Iris pigment epithelial cell (primary cell): ENCODE measurements at places on chromosomes 7 and 10.
A peak's percentile ranks its signal among the peaks of the same experiment; 100 is the strongest.

- DNase-seq: no peak
Measured at GRCh38 chr7:68148440-68148839, 1151.8 kb downstream of the TYW1 start.

GRCh38 chr10:122648599-122649428 lies 50.8 kb downstream of the C10orf120 start:
- peak; percentile 35 for DNase-seq

DNA sequence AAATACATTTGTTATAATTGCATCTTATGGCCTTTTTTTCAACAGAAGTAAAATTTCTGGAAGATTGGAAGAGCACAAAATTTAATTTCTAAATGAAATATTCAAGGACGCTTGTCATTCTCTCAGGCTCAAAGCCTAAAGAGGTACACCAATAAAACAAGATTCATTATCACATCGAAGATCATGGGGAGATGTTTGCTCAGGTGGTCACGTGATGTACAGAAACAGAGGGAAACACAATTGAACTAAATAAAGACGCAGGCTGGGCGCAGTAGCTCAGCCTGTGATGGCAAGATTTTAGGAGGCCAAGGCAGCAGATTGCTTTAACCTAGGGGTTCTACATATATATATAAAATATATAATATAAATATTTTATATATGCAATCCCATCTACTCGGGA lies 37.3 kb upstream of the TMEM254 start:
- DNase-seq: no peak

DNA sequence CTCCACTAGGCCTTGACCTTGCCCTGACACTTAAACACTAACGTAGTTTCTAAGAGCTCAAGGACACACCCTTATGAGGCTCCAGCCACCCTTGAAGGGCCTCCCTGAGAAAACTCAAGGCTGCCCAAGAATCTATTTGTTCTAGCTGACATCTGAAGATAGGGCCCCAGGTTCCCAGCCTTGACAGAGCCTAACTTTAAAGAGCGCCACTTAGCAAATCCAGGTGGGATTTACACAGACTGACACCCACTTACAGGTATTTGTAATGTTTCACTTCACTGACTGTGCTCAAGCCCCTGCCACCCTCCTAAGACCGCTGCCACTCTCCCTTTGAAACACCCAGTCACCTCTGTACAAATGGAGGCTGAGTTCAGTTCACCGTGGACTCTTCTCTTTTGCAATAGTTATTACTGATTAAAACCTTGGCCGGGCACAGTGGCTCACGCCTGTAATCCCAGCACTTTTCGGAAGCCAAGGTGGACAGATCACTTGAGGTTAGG lies 90.4 kb downstream of the SVOPL start:
- no peak for DNase-seq

- DNase-seq: no peak
Measured at GRCh38 chr7:40909346-40909980, 774.7 kb downstream of the SUGCT start.

- no peak for DNase-seq
Measured at GRCh38 chr7:147423875-147424274, 1166.7 kb upstream of the C7orf33 start.

DNA sequence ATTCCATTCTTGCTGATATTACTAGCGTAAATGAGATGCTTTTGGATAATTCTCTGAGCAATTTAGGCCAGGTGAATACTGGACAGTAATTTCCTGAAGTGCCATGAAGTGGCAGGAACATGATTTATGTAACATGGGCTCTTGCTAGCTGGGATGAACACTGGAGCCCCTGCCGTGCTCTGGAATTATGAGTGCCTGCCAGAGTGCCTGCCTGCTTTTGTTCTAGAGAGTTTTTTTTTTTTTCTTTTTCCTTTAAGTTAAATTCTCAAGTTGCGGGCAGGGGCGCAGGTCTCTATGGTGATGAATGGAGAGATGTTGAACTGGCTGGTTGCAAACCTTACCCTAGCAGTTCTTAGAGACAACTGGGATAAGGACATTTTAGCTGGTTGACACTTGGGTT lies 165.9 kb downstream of the AUTS2 start:
- DNase-seq: no peak

DNA sequence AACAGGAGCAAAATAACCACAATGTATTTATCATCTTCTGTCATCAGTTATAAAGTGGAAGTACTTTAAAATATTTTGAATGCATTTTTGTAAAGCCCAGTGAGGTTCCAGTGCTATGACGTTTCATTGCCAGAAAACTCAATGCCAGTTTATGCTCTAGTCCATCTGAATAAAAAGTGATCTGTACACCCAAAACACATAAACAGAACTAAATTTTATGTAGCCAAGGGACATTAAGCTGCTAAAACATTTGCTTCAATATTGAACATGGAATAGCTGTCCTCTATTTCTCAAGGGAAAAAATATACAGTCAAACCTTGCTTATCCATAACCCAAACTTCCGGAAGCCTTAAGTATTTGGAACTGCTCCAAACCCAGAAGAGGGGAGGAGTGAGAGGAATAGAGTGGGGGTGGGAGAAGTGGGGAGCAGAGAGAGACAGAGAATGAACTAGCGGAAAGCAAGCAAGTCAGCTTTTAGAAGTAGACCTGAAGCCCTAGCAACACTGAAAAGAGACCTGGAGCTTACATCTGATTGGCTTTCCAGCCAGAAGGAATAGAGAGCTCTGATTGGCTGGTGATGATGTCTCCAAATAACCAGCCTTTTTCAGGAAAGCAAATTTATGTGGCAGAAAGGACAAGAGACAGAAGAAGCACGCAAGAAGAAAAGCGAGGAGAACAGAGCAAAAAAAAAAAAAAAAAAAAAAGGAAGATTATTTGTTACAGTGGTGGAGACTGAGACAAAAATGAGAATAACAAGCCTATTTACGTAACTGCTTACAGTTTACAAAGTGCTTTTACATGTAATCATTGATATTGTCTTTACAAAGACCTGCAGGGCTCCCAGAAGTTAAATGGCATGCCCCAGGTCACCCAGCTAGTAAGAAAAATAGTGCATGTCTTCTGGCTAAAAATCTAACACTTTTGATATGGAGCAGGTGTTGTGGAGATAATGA lies 196.0 kb downstream of the RNLS start:
- peak; percentile 98 for DNase-seq

GRCh38 chr7:95874129-95874528 lies 101.8 kb downstream of the DYNC1I1 start:
- DNase-seq: no peak

DNA sequence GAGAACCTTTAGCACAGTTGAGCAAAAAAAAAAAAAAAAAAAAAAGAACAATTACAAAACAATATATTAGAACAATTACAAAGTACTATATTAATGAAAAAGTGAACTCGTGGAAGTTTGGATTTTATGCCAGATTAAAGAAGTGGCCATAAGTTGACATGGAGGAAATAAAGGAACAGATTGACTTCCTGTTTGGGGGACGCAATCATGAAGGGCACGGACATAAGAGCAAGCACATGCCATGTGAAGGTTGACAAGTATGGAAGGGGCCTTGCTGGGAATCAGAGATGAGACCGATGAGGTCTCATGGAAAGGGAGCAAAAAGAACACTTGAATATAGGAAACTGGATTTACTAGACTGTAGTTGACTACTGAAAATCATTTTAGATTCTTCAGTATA lies 61.7 kb downstream of the ICA1 start:
- no peak for DNase-seq

DNA sequence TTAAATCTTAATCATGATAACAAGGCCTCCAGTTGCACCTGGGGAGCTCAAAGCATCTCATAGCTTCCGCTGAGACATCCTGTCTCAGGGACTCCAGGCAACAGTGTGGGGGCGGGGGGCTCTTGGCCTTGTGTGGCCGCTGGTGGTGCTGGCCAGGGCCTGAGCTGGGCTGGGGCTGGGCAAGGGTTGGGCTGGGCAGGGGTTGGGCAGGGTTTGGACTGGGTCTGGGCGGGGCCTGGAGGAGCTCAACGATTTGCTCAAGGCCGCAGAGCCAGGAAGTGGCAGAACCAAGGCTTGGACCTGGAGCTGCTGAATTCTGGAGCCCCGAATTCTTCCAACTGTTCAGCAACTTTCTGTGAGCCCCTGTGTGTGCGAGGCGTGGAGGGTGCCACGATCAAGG lies 37.9 kb upstream of the PSMG3 start:
- no peak for DNase-seq

- peak; percentile 25 for DNase-seq
Measured at GRCh38 chr7:127995881-127996215, 35.4 kb downstream of the LRRC4 start.

GRCh38 chr7:116218051-116218645 lies 7.8 kb downstream of the TES start:
- peak; percentile 99 for DNase-seq

DNA sequence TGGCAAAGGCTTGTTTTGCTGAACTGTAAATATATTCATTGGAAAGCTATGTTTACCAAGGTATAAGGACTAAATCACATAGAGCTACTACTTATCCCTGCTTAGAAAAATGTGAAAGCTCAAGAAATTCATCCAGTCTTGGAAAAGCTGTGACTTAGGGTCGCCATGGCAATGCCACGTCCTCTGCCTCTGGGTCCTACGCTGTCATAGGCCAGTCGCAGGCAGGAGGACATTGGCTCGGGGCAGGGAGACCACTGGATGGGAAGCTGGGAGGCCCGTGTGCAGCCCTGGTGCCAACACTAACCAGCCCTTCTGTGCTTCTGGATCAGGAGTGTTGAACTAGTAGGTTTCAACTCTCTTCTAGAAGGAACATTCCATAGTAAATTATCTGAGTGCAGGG lies 67.3 kb upstream of the PDZD8 start:
- no peak for DNase-seq

GRCh38 chr7:50921114-50921813 lies 138.6 kb upstream of the GRB10 start:
- DNase-seq: no peak

- DNase-seq: no peak
Measured at GRCh38 chr10:4144817-4145216, 359.8 kb upstream of the KLF6 start.

GRCh38 chr7:84669177-84669732 lies 474.7 kb upstream of the SEMA3A start:
- DNase-seq: no peak

DNA sequence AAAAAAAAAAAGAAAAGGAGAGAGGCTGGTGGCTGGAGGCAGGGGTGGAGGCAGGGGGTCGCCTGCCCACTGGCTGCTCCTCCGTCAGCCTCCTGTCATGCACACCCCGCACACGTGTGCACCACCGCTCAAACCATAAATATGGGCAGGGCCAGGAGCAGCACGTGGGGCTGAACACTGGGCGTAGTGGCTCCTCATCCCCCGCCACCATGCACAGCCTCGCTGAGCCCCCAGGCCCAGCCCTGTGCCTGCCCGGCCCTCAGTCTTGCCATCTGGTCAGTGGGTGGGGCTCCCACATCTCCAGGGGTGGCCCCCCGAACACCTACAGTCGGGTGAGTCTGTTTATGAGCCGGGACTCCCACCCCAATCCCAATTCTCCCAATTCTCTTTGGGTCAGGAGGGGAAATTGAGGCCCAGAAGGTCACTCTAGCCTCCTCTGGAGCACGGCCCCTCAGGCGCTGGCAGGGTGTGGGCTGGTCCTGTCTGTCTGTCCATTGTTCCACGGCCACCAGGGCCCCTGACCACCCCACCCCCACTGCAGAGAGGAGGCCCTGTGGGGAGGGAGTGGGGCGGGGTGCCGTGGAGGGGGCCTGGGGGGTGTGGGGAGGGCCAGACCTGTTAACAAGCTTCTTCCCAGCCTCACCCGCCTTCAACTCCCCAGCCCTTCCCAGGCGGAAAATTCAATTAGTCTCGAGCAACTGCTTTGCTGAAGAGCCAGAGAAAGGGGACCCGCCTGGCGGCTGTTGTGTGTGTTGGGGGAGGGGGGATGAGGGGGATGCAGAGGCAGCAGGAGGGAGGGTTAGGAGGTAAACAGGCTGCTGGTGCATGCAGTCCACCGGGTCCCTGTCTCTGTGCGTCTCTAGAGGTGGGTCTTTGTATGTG lies 19.5 kb upstream of the GRIFIN start:
- no peak for DNase-seq

- no peak for DNase-seq
Measured at GRCh38 chr7:28661826-28662595, 249.7 kb downstream of the CREB5 start.

- DNase-seq: no peak
Measured at GRCh38 chr10:111990734-111991133, 192.8 kb downstream of the GPAM start.

DNA sequence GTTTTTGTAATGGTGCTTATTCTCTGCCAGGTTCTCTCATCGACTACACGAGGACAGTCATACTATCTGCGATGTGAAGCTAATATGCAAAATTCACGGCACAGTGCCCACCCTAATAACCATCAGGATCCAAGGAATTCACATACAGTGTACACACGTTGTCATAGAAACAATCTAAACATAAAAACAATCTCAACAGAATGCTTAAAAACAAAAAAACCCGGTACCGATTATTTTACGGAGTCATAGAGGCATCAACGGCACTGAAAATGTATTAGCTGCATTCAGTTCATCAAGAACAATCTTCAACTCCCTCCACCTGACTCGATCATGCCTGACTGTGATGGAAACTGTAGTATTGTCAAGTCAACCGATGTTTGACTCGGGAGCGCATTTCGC lies 628 bp downstream of the MRPS33 start:
- peak; percentile 6 for DNase-seq

- no peak for DNase-seq
Measured at GRCh38 chr10:80561950-80562349, 24.2 kb downstream of the SH2D4B start.

GRCh38 chr10:95597788-95598187 lies 36.6 kb upstream of the SORBS1 start:
- DNase-seq: no peak

DNA sequence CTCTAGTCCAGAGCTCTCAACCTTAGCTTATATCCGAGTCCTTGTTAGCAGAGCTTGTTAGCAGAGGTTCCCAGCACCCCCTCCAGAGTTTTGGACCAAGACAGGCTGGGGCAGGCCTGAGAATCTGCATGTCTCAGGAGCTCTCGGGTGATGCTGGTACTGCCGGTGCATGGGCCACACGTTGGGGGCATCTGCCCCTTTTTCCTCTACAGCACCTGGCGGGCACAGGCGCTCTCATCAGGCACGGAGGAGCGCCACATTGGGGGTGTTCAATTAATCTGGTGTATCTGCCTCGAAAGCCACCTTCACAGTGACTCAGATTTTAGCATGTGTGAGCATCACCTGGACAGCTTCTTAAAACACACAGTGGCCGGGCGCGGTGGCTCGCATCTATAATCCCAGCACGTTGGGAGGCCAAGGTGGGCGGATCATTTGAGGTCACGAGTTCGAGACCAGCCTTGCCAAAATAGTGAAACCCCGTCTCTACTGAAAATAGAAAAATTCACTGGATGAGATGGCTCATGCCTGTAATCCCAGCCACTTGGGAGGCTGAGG lies 117.7 kb downstream of the ELFN1 start:
- DNase-seq: no peak

- peak; percentile 55 for DNase-seq
Measured at GRCh38 chr7:152050547-152050971, 25.1 kb downstream of the GALNT11 start.

- no peak for DNase-seq
Measured at GRCh38 chr10:79445977-79446757, 743 bp upstream of the ZCCHC24 start.

- peak; percentile 93 for DNase-seq
Measured at GRCh38 chr7:133355325-133355708, 102.4 kb downstream of the EXOC4 start.

- peak; percentile 84 for DNase-seq
Measured at GRCh38 chr10:80453842-80454512, at the start of gene TSPAN14. TSPAN14 (plus strand) TSS chr10:80454310; CDS start chr10:80489234, 34,924 bp downstream.
